Prostate gland (tissue), 2 donors: ENCODE measurements at places on chromosomes 5 and 9.

GRCh38 chr5:72356361-72356760 lies 36.2 kb downstream of the PTCD2 start:
- no peak for DNase-seq

DNA sequence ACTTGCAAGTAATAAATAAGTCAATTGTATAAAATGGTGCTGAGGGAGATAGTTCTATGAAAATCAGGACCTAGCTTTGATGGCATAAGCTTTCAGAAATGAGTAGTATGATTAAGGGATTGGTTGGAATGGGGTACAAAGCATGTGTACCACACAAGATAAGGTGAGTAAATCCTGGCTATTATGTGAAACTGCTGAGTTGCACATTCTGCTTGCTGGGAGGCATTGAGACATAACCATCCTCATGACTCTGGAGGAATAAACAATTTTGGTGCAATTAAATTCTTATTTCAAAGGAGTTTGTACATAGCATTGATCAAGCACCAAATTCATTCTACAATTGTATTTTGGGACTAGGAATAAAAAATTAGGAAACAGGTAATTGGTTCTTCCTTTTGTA lies 755.2 kb upstream of the ACO1 start:
- DNase-seq, result no peak

- DNase-seq, result no peak
Measured at GRCh38 chr5:172943283-172943841, 15.9 kb upstream of the RPL26L1 start.

- DNase-seq, result no peak
Measured at GRCh38 chr5:115274584-115274983, 11.9 kb upstream of the PGGT1B start.

- no peak for DNase-seq
Measured at GRCh38 chr5:128228521-128228920, 145.0 kb downstream of the SLC12A2 start.

- DNase-seq, result no peak
Measured at GRCh38 chr5:78547183-78547582, 101.4 kb downstream of the LHFPL2 start.

DNA sequence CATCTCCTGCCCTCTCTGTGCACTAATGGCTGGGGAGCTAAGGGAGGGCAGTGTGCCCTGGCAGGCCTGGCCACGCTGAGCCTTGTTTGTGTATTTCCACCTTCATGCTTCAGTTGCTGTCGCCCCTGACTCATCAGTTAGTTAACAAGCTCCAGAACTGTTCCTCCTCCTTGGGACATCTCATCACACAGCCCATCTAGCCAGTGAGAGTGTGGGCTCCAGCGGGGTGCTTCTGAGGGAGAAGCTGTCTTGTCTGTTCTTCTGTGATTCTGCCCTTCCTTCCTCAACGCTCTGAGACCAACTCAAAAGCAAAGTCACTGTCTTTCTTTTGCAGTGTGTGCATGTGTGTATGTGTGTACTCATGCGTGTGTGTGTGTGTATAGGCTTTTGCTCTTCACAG lies 58.3 kb upstream of the CPEB4 start:
- DNase-seq, result peak; percentile 33

DNA sequence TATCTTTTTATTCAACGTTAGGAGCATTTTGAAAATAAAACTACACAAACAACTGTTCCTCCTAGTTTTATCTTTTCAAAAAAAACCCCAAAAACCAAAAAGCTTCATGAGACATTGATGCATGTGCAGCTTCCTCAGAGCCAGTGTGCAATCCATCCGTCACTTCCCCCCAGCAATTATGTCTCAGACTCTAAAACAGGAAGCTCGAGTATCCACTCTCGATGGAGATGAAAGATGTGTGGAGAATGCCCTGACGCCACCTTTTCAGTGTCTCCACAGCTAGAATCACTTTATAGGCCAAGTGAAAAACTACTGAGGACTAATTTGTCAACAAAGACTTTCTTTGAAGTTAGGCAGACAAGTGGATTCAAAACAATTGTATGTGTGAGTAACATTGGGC lies 408.9 kb upstream of the SMARCA2 start:
- no peak for DNase-seq

GRCh38 chr9:128020692-128021091 lies 39.9 kb upstream of the EEIG1 start:
- no peak for DNase-seq

- no peak for DNase-seq
Measured at GRCh38 chr9:134575901-134576176, 65.8 kb upstream of the COL5A1 start.

DNA sequence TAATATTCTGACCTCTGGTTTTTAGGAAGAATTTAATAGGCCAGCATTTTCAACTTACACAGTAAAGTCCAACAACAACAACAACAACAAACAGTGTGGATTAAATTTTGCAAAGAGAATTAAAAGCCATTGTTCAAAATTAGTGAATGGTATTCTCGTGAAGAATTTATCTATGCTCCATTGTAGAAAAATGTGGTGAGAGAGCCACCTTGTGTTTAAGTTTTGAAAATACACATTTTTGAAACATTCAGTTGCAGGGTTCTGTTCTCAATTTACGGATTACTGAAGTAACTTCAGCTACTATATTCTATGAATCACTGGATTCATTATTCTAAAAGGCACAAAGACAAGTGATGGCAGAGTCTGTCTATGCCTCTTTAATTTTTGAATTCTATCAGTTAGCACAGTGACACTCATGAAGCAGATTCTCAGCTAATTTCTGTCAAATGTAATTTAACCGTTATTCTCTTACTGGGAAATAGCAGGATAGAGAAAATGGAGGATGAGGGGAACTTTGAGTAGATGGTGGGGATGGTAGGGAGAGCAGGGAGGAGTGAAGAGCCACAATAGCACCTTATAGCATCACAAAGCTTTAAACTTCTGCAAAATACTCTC lies 11.0 kb downstream of the CCDC152 start:
- DNase-seq, result no peak

- DNase-seq, result peak; percentile 18
Measured at GRCh38 chr5:170623576-170624181, 119.9 kb downstream of the KCNIP1 start.

DNA sequence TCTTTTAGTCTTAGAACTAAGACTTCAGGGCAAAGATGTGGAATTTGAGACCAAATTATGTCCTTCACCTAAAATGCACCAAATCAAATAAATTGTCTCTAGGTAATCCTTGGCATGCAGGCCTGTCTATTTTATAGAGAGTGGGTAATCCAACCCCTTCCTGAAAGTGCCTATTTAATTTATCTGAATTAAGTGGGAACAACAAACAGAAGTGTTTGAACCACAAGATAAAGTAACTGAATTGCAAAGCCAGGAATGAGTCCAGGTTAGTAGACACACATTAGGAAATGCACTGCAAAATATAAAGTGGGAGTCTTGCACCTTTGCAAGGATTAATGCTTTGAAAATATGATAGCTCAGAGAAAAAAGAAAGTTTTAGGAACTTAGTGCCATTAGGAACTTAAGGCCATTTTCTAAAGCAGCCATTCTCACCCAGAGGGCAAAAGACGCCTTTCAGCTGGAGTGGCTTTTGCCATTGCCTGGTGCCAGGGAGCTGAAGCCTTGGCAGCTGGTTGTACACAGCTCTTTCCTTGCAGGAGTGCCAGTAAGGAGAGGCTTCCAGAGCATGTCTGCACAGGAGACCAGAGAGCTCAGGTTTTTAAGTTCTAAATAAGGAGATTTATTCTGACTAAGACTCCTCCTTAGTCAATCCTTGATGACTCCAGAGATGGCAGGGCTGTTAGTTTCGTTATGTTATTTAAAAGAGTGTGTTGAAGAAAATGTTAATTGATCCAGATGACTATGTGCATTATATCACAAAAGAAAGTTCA lies 151.7 kb upstream of the ELL2 start:
- peak; percentile 76 for DNase-seq

DNA sequence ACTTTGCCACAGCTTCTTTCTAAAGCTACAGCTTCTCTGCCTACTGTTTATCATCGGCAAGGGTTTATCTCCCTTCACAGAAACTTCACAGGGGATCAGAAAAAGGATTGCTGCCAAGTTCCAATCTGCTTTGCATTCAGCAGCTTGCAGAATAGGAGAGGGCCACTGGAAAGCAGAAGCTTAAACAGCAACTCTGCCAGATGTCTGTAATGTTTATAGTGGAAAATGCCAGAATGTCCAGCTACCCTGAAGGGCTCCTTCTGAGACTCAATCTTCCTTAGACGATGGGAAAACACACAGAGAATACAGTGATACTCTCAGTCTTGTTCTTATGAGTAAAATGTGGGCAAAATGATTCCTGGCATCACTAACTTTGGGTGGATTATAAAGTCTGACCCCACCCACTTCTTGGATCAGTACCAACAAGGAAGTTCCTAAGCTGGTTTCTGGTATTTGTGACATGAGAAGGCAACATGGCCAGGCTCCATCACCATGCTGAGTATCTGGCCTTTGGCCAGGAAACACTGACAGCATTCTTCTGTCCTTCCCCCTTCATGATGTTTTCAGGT lies 19.0 kb downstream of the STOM start:
- peak; percentile 80 for DNase-seq

- DNase-seq, result no peak
Measured at GRCh38 chr9:35669331-35670145, 4.2 kb upstream of the CA9 start.

GRCh38 chr5:163917747-163918146 lies 412.3 kb downstream of the MAT2B start:
- DNase-seq, result no peak

GRCh38 chr5:89010512-89010911 lies 127.5 kb upstream of the MEF2C start:
- DNase-seq, result no peak

DNA sequence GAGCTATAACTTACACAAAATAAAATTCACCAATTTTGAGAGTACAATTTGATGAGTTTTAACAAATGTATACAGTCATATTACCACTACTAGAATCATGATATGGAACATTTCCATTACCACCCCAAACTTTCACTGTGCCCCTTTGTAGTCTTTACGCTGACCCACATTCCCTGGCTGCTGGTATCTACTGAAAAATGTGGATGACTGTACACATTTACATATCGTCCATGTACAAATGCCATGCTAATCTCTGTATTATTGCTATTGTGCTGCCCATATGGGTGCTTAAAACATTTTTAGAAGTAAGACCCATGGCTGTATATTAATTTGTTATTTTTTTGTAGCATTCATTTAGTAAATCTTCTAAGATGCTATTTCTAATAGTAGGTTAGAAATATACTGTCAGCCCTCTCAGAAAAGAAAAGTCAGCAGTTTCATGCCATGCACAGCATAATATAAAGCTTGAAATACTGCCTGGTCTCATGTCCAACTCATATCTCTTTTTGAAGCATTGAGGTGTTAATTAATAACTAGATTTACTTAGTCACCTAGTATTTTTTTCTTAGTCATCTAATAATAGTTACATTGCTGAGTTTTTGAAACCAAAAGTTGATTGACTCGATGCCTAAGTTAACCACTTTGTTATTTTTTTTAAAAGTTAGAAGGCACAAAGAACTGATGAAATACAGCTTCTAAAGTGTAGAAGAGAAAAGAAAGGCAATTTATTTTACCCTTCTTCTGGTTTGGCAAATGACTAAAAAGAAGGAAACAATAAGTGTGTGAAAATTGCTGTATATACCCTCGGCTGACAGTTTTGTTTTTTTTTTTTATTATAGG lies 188.3 kb upstream of the MEF2C start:
- DNase-seq, result no peak

DNA sequence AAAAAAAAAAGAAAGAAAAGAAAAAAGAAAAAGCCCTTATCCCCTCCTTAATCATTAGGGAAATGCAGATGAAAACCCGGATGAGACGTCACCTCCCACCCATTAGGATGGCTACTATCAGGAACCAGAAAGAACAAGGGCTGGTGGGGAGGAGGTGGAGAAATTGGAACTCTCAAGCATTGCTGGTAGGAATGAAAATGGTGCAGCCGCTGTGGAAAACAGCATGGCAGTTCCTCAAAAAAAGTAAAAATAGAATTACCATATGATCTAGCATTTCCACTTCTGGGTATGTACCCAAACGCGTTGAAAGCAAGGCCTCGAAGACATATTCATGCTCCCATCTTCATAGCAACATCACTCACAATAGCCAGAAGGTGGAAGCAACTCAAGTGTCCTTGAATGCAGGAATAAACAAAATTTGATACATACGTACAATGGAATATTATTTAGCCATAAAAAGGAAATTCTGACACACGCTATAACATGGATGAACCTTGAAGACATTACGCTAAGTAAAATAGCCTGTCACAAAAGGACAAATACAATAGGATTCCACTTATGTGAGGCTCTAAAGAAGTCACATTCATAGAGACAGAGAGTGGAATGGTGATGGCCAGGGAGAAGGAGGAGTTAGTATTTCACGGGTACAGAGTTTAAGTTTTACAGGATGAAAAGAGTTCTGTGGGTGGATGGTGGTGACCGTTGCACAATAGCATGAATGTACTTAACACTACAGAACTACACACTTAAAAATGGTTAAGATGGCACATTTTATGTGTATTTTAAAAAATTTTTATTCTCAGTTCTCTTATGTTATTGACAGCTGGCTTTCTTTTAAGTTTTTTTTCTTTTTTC lies 166.8 kb upstream of the IER5L start:
- no peak for DNase-seq

GRCh38 chr9:22073349-22073748 lies 64.2 kb upstream of the CDKN2B start:
- no peak for DNase-seq

- no peak for DNase-seq
Measured at GRCh38 chr5:97297063-97297703, 114.1 kb upstream of the RIOK2 start.

DNA sequence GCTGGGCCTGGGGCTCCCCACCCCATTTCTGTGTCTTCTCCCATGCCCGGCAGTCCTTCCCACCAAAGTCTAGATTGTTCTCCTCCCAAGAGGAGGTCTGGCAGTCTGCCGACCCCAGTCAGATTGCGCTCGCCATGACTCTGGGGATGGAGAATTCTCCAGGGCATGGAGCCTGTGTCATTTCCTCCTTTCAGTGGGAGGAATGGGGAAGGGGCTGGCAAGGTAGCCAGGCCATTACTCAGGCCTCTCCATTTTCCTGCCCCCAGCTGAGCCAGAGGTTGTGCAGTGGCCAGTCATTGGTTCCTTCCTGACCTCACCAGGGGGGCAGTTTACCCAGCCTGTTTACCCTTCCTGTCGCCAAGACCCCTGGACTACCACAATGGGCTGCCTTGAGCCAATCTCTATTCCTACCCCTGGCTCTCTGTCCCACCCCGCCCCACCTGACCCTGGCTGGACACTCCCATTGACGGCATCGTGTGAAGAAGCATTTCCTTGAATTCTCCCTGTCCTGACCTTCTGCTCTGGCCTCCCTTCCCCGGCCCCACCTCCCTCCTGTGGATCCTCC lies 628 bp downstream of the SYNPO start:
- no peak for DNase-seq

- no peak for DNase-seq
Measured at GRCh38 chr9:21607576-21607975, 125.5 kb upstream of the IFNE start.

DNA sequence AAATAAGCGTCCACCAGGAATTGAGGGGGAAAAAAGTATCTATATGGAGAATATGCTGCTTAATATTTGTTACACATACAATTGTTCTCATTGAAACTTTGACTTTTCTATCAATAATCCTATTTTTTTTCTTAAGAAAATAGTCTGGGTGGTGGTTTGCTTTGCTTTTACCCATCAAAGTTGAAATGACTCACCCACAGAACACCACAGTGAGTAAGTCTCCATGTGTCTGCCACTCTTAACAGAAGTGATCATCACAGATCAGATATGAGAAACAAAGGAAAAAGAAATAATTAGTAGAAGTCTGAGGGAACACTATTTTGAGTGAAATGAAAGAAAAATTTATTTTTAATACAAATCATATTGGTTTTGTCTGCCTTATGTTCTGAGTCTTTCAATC lies 742.8 kb downstream of the CDH9 start:
- no peak for DNase-seq

GRCh38 chr5:31987985-31988710 lies 186.0 kb downstream of the GOLPH3 start:
- DNase-seq, result no peak

- DNase-seq, result no peak
Measured at GRCh38 chr5:74392711-74393351, 247.7 kb downstream of the ENC1 start.
